ENCODE measurements at places on chromosomes 11 and 22.
A peak's percentile ranks its signal among the peaks of the same experiment; 100 is the strongest.

- no peak for DNase-seq
These were observed 31.6 kb upstream of the ARHGAP32 start for GRCh38 chr11:129223701-129224149.

DNA sequence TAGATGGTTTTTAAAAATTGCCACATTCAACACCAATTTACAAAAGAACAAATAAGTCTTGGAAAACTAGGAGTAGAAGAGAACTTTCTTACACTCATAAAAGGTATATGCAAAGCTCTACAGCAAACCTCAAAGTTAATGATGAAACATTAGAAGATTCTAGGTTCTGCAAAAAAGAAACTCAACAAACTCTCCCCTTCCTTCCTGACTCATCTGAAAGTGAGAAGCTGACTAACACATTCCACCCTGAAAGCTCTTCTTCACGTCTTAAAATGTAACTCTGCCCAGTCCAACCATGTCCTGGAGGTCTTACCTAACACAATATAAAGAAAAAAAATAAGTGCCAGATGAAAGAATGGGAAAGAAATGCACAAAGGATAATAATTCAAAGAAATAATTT lies 218.9 kb upstream of the ISX start:
- no peak for DNase-seq

- no peak for DNase-seq
These were observed 639.7 kb downstream of the TBC1D22A start for GRCh38 chr22:47401976-47402770.

DNA sequence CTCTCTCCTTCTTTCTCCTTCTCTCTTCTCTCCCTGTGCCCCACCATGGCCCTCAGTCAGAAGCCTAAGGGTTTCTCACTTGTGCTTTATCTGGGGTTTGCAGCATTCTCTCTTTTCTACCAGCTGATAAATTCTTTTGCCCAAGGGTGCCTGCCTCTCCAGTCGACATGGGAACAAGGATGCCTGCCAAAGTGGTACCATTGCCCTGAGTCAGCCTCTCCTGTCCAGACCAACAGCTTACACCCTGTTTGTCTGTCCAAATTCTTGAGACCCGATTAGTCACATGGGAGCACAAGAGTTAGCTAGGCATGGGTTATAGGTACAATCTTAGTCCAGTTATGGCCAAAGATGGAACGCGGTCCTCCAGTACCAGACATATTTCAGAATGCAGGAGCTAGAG lies 242.7 kb downstream of the LARGE1 start:
- no peak for DNase-seq

- no peak for DNase-seq
These were observed 24.5 kb downstream of the PISD start for GRCh38 chr22:31637447-31637890.

- DNase-seq = no peak
These were observed 18.9 kb downstream of the ADM start for GRCh38 chr11:10323793-10324170.

GRCh38 chr22:37618072-37618656 lies 9.5 kb downstream of the GGA1 start:
- DNase-seq = no peak

GRCh38 chr22:44752285-44753188 lies at the start of gene ARHGAP8:
Gene ARHGAP8, plus strand, starts transcription at chr22:44752575. Its CDS starts 33,953 bp downstream, at chr22:44786528.
- DNase-seq = no peak

GRCh38 chr11:59225017-59225416 lies 12.3 kb upstream of the MPEG1 start:
- DNase-seq = no peak

DNA sequence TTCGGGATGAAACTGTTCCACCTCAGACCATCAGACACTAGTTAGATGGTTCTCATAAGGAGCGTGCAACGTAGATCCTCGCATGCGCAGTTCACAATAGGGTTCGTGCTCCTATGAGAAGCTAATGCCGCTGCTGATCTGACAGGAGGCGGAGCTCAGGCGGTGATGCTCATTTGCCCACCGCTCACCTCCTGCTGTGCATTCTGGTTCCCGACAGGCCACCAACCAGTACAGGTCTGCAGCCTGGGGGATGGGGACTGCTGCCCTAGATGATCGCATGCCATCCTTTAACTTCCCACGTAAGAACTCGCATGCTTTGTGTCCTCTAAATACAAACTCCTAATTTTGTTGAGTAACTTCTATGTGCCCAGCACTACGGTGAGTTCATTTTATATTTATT lies 62.6 kb downstream of the EFCAB6 start:
- no peak for DNase-seq

GRCh38 chr22:46428602-46429324 lies 93.2 kb downstream of the TRMU start:
- no peak for DNase-seq

DNA sequence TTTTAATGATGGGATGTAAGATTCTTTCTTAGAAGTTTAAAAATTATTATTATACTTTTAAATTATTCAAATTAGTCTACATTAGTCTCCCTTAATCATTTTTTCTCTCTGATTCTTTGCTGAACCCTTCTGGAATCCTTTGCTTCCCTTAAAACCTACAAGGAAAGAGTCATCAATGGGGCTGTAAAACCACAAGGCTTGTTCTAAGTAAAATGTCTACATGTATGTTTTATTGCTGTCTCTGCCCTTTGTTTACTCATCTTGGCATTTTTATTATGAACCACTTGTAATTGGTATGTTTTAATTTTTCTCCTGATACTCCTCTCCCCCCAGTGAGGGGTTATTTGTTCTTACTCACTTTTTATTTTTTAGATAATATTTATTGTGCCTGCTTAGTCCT lies 27.4 kb downstream of the FAR1 start:
- no peak for DNase-seq

GRCh38 chr22:36369004-36369921 lies 18.5 kb downstream of the MYH9 start:
- no peak for DNase-seq

GRCh38 chr11:60252213-60253108 lies 9.5 kb upstream of the MS4A4E start:
- no peak for DNase-seq

DNA sequence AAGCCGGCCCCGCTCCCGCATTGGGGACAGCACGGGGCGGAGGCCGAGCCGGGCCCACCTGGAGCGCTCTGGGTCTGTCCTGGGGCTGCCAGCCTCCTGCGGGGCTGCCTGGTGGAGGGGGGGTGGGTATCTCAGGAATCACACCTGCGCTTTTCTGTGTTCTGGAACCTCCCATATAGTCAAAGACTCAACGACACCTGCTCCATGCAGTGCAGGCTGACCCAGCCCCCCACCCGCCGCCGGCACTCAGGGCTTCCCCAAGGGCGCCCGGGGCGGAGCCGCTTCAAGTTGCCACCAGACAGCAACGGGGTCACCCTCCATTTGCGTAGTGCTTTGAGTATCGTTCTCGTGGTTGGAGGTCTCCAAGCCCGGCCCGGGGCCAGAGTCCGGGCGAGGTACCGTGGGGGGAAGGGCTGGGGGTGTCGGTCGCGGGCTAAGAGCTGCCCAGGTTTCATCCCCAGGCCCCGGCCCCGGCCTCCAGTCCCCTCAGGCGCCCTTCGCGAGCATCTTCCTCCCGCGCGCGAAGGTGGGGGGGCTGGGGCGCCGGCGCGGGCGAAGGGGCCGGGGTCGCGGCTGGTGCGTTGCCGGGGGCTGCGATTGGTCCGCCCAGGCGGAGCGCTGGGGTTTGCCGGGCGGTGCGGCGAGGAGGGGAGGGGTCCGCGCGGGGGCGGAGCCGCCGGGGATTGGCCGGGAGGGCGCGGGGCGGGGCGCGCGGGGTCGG lies 6.6 kb downstream of the TSPAN4 start:
- DNase-seq = no peak

GRCh38 chr11:120331301-120331996 lies 4.8 kb upstream of the ARHGEF12 start:
- DNase-seq = no peak

- no peak for DNase-seq
These were observed 137.2 kb upstream of the OPCML start for GRCh38 chr11:133669371-133670053.

DNA sequence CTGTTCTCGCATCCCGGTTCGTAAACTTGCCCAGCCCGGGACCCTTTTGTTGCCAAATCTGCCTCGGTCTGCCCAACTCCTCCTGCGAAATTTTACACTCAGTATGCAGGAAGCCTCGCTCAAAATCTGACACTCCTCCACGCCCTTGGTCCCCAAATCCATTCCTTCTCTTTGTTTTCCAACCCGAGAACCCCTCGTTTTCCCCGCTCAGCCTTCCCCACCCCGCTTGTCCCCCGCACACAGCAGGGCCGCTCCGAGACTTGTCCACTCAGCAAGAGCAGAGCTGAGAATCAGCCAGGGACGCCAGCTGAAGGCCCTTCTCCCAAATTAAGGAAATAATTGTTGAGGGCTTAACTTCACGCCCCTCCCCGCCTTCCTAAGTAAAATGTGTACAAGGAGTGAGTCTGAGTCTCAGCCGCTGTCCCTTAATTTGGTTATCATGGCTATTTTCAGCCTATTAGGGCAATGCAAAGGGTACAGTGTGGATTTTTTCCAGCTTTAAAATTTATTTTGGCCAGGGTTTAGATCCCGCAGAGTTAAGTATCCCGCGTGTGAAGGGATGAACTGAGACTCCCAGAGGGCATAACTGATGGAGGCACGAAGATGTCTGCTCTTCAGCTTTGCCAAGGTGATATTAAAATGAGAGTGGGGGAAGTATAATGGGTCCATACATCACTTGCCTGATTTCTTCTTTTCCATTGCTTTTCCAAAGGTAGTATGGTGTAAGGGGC lies 581 bp upstream of the FBXO3 start:
- DNase-seq = no peak

DNA sequence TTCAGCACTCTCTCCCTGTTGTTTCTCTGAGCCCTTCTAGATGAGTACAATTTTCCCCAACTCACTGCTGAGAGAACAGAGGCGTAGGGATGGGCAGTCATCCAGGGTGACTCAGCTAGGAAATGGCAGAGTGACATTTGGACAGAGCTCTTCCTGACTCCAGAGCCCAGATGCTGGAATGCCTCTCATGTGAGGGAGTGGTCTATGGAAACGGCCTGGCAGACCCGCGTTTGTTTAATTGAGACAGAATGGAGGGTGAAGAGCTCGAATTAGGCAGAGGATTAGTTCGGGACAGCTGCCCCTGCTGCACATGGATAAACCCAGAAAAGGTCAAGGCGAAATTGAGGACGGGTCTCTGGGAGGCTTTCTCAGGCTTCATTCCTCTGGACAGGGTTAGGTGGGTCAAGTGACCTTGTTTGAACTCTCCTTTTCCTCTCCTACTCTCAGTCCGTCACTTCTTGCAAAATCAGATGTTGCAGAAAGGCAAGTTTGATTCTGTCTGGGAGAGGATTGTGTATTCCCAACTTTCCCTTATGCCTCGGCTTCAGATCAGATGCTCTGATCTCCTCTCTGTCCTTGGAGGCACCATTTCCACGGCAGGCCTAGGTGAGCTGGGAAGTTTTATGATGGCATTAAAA lies 7.6 kb upstream of the LMO2 start:
- DNase-seq = peak; percentile 89

DNA sequence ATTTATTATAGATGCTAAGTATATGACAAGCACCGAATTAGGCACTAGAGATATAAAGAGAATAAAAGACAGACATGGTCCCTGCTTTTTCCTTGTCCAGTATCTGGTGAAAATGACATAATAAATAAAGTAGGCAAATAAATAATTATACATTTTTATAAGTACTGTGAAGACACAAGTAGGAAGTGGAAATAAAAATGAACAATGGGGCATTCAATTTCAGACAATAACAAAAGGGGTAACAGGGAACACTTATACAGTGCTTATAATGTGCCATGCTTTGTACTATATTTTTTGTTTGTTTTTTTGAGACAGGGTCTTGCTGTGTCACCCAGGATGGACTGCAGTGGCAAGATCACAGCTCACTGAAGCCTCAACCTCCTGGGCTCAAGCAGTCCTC lies 4.3 kb downstream of the KBTBD3 start:
- DNase-seq = no peak

DNA sequence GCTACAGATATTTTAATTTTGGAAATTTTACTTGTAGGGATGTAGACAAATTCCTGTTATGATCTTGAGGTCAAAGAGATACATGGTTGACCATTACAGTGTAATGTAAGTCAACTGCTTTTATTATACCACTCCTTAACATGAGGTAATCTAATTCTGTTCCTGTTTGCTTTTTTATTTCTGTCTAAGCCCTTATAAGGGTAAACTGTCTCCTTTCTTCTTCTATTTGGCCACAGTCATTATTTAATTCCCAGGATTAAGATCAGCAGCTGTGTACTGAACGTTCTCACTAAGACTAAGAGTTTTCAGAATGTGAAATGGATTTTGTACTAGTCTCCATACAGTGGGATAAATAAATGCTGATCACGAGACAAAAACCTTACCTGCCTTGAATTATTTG lies 32.8 kb downstream of the C2CD3 start:
- DNase-seq = no peak

- DNase-seq = peak; percentile 81
These were observed at the start of gene C11orf52 for GRCh38 chr11:111918390-111919256. Gene C11orf52, plus strand, starts transcription at chr11:111918913. Its CDS starts 60 bp downstream, at chr11:111918973.

DNA sequence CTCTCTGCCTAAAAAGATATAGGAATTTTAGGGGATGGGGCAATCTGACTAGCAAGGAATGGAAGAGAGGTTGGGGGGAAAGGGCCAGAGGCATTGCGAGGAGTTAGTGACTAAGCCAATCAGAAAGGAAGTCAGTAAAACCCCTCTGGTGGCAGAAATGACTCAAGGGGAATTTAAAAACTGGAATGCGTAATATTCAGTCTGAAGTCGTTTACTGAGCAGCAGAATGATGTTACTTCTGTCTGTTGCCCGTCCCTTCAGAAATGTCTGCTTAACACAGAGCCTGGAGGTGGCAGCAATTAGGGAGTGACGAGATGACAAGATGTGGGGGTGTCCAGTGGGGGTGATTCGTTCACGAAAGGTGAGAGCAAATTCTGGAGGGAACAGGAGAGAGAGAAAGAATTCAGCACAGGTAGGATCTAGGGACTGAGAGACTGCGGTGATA lies 107.7 kb upstream of the CLMP start:
- DNase-seq = no peak

GRCh38 chr11:68146010-68146540 lies 24.9 kb upstream of the CHKA start:
- peak; percentile 82 for DNase-seq

DNA sequence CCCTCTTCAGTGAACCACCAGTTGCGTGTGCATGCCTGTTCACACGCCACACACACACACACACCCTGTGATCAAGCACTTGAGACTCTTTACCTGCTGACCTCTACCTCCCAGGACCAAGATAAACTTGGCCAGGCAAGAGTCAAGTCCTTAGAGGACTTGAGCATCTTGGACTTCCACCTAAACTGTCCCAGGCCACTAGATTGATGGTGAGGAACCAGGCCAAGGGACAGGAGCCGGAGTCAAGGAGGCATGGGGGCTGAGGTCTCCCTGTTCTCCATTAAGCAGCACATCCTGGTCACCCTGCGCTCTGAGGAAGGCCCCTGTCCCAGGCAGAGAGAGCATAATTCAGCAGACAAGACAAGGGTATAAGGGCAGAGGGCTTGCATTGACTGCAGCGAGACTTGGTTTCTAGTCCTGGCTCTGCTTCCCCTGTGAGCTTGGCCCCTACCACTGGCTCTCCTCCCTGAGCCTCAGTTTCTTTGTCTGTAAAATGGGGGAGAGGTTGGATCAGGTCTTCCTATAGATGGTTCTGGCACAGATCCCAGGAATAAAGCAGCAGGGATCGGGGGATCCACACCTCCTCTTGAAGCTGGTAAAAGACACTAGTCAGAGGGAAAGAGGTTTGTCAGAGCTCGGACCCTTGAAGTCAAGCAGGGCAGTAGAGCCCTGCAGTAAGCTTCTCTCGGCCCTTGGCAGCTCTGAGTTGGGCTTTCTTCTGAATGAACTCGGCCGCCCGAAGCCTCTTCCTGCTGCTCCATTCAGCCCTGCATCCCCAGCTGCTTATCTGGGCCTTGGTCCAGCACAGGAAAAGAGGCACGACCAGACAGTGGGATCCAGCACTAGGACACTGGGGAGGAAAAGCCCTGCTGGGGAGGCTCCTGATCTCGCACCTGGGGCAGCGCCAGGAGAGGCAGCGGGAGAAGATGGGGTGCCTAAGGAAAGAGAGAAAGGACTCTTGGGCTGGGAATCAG lies 2.0 kb downstream of the CREB3L1 start:
- DNase-seq = peak; percentile 62
